Activated T-helper 1 cell treated with Interleukin-2 at 50 U/mL for 16 hours (primary cell): ENCODE measurements at places on chromosomes 5 and 9.

DNA sequence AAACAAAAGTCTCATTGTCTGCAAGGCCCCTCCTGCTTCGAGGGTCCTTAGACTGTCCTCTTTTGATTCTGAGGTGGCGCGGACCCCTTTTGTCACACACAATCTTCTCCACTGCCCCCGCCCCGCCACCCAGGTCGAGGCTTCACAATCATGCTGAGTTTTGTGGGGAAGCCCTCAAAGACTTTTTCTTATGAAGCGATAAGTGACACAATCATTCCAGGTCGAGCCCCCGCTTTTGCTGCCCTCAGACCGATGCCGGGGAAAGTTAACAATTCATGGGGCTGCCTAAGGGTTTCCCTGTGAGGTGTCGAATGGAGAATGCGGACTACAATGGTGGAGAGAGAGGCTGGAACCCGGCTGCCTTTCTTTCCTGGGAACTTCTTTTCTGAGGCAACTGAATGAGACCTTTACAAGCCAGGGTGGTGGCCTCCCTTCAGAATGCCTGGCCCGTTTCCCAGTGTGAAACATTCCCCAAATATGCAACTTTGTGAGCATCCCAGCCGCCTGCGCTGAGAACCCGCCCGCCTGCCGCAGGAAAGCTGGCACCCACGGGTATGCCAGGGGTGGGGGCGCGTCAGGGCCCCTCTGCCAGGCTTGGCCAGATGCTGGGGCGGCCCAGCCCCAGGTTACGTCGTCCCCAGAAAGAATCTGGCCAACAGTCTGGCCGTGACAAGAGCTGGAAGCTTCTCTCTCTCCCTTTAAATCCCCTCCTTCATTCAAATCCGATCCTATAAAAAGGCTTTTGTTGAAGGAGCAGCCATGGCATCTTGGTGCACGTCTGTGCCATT lies 71.9 kb downstream of the MAP1B start:
- DNase-seq, result no peak

- DNase-seq, result no peak
These were observed 176.6 kb downstream of the ZDHHC21 start for GRCh38 chr9:14516656-14517055.

DNA sequence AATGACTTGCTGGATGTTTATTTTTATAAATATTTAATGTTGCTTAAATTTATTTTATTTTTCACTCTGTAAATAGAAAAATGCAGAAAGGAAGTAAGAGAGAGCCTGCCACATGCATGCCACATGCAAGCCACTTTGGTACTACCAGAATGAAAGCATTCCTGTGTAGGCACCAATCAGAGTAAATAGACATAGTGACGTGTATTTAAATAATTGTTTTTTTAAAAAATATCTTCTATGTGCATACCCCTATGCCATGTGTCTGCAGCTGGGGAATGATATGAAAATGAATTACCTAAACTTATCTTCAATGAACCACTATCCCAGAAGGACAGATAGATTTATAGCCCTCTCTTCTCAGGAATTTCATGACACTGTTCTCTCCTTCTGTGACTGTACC lies 651.5 kb upstream of the RIOK2 start:
- DNase-seq, result no peak

DNA sequence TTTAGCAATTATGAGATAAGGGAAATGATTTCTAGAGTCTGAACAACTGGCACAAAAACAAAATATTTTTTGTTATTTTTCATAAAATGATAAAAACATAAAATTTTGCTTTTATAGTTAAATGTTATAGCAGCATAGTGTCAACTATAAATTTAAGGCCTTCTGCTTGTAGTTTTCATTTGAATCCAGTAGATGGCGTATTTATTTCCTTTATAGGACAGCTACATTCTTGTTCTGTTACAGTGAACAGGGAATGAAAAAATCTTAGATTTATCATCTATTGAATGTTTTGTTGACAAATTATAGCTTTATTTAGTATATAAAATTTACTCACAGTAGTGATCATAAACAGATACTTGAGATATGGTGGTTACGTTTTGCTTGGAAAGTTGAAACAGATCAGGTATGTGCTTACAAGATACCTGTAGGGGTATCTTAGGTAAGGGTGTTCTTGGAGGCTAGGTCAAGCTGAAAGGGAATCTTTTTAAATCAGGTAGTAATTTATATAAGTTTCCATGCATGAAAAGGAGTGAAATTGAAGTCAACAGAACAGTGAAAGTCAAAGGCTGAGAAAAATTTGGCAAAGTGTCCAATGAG lies 239.3 kb upstream of the GRIN3A start:
- DNase-seq, result no peak

- no peak for DNase-seq
These were observed 131.5 kb upstream of the PTCH1 start for GRCh38 chr9:95648225-95648624.

GRCh38 chr9:120833325-120833724 lies 9.4 kb downstream of the PSMD5 start:
- DNase-seq, result no peak

GRCh38 chr5:110590187-110590586 lies 136.3 kb downstream of the TMEM232 start:
- no peak for DNase-seq

GRCh38 chr9:94145640-94146039 lies 61.4 kb downstream of the PTPDC1 start:
- DNase-seq, result no peak

DNA sequence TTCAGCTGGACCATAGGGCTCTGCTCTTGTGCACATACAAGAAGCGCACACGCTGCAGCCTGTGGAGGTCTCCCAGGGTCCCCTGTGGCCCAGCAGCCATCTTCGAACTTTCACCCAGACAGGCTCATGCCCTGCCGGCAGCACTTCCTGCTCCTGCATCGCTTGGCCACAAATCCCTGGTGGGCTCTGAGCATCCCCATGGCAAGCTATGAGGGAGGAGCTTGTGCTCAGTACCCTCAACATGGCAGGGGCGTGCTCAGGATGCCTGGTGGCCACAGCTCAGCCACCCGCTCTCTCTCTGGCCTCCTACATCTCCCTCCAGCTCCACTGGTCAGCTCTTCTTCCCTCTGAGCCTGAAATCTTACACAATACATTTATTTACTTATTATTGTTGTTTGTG lies 63.7 kb downstream of the IRX2 start:
- no peak for DNase-seq

DNA sequence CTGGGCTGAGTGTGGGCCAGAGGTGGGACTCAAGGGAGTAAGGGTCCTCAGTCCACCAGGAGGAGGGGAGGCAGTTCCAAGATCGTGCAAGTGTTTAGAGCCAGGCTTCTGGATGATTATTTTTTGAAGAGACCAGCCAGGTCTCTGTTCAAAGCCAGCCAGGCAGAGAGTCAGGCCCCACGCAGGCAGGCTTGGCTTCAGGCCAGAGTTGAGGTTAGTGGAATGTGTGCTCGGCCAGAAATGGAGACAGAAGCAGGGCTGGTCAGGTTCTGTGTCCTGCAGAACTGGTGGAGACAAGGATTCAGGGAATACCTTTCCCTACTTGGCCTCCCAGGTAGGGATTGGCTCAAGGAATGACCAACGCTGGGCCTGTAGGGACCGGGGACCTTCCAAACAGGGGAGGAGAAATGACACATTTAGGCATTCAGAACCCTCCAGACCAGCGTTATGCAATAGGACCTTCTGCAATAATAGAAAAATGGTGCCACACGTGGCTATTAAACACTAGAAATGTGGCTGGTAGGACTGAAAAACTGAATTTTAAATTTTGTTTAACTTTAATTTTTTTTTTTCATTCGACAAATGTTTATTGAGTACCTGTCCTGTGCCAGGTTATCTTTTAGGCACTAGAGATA lies 106.2 kb downstream of the CMYA5 start:
- no peak for DNase-seq

- no peak for DNase-seq
These were observed 85.0 kb downstream of the SGCD start for GRCh38 chr5:156411957-156412356.

DNA sequence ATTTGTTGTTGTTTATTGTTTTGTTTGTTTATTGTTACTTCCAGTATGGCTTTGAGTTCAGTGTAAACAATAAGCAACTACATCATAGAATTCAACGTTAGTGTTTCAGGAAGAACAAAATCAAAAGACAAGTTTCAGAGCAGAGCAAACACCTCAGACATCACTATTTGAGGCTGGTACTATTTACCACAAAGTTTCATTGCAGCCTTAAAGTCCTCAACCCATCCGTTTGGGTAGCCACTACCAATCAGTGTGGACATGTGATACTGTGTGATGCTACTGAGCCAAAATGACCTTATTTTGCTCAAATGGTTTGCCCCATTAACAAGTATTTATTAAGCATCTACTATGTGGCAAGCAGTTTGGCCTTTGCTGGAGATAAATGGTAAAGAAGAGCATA lies 458.5 kb upstream of the PTGER4 start:
- no peak for DNase-seq

DNA sequence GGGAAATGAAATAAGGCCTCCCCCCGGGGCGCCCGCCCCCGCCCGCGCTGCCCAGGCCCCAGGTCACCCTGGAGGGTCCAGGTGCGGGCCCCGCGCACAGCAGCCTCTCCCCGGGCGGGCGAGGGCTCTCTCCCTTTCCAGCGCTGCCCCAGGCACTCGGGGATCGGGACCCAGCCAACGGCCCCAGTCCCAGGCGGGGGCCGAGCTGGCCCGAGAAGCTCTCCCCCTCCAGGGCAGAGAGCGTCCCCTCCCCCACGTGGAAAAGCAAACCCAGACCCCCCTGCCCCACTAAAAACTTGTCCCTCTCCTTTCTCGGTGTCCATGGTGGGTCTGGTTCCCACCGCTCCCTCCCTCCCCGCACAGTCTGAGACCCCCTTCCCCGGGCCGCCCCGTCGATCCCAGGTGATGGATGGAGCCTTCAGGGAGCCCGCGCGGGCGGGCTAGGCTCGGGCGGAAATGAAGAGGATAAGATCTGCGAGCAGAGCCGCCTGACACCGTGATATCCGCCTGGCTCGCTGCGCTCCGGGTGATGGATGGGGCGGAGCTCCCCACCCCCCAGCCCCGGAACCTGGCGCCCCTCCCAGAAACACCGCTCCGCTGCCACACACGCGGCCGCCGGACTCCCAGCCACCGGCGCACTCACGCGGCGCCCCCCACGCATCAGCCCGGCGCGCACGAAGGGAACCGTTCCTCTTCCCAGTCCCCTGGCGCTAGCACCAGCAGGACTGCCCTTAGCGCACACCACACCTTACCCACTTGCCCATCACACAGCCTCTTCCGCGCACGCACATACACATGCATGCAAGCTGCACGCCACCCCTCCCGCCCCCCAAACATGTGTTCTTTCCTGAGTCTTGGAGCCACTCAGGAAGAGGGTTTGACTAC lies 81.7 kb upstream of the ZBTB43 start:
- peak; percentile 70 for DNase-seq

- DNase-seq, result no peak
These were observed 18.9 kb upstream of the NTNG2 start for GRCh38 chr9:132142924-132143323.

DNA sequence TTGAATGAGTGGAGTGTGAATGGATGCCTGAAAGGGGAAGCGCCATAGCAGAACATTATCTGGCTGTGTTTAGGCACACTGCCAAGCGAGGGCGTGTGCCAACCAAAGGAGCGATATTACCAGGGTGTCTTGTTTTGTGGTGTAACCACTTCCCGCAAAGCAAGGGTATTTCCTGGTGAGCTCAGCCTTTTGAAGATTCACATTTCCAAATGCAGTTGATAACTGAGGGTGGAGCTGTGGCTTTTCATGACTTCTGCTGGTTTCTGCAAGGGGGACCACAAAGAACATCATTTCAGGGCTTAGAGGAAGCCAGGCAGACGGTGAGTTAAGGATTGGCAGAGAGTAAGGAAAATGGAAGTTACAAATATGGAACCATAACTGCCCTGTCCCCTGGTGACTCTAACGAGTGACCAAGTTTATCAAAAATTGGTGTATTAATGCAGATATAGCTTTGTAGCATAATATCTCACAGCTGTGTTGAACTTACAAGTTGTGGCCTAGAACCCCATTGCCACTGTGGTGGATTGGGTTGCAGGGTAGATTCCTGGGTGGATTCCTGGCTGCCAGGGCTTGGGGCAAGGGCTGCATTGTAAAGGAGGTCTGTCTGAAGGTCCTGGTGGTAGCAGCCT lies 71.4 kb downstream of the RALGPS1 start:
- DNase-seq, result peak; percentile 75

DNA sequence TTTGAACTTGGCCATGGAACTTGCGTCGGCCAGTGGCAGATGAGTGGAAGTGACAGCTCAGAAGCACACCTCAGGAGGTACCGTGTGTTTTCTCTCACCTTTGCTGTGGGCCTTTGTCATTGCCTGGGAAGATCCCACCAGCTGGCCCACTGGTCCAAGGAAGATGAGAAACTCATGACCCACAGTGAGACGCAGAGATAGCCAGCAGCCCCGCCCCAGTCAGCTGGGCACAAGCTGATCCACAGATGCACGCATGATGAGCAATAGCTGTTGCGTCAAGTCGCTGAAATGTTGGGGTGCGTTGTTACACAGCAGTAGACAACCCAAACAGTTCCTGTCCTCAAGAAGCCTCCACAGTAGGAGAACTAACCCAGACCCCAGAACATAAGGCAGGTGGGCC lies 30.8 kb upstream of the UNC5A start:
- no peak for DNase-seq

DNA sequence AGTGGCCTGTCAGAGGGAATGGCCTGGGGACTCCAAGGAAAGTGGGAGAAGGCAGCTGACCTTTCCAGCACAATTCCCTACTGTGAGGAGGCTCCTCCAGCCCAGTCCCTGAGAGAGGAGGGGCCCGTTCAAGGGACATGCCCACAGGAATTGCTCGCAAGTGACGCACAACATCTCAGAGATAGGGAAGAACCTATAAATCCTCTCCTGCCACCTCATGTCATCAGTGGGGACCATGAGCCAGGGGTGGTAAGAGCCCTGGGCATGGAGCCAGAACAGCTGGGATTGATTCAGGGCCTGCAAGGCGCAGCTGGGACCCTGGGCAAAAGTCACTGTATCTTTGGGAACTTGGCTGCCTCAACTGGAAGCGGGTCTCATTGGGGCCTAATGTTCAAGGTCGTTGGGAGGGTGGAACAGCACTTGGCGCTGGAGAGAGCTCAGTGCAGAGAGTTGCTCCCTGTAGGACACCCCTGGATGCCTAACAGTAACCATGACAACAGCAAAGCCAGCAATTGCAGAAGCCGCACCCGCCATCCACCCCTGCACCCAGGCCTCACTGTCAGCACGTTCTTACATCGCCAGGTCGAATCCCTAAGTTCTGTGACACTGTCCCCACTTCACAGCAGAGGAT lies 41.3 kb upstream of the ORM1 start:
- no peak for DNase-seq

DNA sequence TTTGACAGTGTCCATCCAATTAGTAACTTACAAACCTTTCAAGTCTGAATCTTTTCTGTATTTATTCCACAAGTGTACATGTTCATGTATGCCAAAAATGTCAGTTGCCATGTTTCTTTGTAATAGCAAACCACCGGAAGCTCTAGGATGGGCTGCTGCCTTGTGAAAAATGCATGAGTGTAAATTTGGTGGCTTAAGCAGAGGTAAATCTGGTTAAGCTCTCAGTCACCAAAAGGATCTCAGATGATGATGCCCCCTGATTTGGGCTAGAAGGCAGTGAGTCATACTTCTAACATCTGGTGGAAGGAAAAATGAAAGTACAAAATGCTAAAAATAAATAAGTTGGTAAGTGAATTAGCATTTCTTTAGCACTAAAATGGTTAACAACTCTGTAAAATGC lies 567.5 kb downstream of the ELAVL2 start:
- DNase-seq, result no peak
